Germinal center (tissue), 1 donor: ENCODE measurements at places on chromosomes 16 and 17.

DNA sequence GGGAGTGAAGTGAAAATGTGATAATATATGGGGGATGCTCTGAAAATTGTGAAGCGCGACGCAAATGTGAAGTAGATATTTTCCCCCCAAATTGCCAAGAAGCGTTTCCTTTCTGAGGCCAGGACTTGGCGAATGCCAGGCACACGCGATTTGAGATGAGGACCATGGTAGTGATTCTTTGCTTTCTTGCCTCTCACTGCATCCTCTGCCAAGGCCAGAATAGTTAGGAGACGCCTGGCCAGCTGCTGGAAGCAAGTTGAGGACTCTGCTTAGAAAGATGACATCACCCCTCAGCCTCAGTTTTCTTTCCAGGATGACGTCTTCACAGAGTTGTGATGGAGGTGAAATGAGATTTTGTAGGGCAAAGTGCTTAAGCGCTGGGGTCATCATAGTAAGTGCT lies 25.9 kb downstream of the PIPOX start:
- no peak for DNase-seq

- no peak for DNase-seq
Observed at GRCh38 chr17:47948706-47949196, 7.4 kb downstream of the PNPO start.

GRCh38 chr16:73149334-73149733 lies 101.4 kb upstream of the ZFHX3 start:
- DNase-seq = no peak

- peak; percentile 84 for DNase-seq
Observed at GRCh38 chr17:19338031-19338990, 24.2 kb downstream of the B9D1 start.

GRCh38 chr16:15749371-15749770 lies 99.3 kb downstream of the NDE1 start:
- no peak for DNase-seq

DNA sequence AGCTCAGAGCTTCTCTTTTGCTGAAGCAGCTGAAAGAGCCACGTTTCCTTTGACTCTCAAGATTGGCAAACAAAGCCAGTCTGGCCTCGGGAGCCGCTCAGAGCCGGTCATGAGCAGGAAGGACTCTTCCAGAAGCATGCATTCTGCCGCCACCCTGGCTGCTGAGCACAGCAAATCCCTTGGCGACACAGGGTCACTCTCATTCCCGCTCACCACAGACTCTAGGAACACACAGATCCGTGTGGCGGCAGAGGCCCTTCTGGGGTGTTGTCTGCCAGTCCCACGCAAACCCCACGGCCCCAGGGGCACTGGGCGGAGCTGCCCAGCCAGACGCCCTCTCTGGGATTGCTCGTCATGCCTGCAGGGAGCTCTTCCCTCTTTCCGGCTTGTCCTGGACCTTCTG lies 157.0 kb downstream of the C16orf95 start:
- DNase-seq = no peak

DNA sequence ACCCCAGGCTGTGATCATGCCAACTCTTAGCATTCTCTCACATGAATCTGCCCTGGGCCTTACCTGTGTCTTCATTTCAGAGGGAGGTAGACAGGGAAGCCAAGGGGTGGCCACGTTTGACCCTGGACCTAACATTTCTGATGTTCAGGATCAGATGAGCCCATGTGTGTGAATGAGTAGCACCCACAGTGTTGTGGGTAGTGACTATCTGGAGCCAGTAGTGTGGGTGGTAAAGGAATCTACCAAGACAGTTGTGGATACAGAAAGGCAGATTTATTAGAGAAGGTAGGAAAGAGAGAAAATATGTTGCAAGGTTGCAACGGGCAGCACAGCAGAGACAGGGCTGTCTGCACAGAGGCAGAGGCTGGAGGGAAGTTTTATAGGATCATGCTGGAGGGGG lies 60.5 kb downstream of the TK2 start:
- DNase-seq = no peak

DNA sequence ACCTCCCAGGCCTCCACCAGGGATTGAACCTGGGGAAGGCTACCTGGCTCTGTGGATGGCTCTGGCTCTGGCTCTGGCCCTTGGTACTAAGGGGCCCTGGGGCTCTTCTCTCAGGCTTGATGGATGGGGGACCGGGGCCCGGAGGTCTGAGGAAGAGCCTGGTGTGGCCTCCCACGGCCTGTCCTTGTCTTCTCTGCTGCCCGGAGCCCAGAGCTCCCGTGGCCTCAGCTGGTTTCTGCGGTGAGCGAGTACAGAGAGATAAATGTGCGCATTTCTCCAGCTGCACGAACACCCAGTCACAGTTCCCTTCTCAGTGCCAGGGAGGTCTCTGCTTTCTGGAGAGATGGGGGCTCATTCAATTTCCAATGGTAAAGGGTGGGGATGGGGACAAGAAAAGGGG lies 9.2 kb downstream of the MGAT5B start:
- no peak for DNase-seq

- DNase-seq = no peak
Observed at GRCh38 chr16:14427371-14427948, 202.6 kb downstream of the PARN start.

DNA sequence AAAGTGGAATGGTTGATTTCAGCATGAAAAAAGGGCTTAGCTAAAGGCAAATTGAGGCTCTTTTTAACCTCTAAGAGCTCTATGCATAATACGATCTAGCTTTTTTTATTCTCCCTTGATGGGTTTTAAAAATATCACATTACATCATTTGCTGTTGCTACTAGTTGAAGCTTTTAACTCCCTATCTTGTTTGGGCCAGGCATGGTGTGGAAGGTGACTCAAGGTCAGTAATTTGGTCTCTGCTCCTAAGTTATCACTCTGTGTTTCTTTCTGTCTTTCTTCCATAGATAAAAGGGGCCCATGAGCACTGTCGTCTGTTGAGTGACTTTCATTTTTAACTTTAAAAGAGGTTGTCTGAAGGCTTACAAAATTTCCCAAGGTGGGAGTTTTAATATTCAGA lies 58.1 kb upstream of the GOT2 start:
- DNase-seq = no peak

DNA sequence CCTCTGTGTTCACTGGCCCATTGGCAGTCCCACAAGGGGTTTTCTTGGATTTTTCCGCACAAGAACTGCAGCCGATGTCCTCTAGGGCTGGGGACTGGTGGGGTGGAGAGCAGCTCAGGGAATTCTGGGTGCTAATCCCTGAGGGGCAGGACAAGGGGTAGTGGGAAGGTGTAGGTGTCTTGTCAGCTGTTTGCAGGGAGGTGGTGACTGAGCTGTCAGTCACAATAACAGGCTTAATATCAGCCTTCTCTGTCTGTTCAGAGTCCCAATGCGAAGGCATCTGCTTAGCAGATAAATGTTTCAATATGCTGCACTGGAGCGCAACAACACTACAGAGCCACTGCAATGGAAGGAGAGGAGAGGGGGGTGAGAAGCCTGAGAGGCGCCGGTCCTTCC lies 10.1 kb upstream of the DHRS13 start:
- no peak for DNase-seq

DNA sequence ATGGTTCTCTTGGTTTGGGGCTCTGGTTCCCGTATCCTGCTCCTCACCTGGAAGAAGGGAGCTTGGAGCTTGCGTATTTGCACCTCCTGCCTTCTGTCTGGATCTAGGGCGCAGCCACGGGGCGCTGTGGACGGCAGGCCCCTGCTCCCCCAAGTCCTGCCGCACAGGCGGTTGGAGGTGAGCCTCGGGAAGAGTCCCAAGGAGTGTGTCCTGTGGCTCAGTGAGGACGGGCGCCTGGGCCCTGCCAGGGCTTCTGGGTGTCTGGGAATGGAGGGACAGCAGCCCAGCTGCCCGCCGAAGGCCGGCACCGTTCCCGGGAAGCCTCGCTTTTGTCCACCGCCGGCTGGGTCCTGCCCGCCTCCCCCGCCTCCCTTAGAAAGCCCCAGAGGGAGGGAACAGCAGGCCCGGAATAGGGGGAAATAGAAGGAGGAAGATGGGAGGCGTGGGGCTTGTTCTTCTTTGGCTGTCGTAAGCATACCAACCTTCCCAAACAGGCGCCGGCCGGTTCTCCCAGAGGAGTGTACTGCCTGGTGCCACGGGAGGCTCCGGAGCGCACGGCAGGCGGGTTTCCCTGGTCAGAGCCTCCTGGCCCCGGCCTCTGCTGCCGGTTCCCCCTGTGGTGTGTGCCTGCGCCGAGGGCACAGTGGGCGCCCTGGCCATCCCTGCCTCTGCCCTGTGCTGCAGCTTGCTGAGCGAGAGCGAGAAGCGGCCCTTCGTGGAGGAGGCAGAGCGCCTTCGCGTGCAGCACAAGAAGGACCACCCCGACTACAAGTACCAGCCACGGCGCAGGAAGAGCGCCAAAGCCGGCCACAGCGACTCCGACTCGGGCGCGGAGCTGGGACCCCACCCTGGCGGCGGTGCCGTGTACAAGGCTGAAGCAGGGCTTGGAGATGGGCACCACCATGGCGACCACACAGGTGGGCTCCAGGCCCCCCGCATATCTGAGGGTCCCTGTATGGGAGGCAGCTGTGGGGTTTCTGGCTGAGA lies 1.8 kb downstream of the SOX8 start:
- DNase-seq = no peak

- DNase-seq = no peak
Observed at GRCh38 chr16:50992350-50993032, 158.6 kb downstream of the SALL1 start.

GRCh38 chr16:71358464-71358998 lies at the start of gene CALB2:
TSS of gene CALB2 (plus strand) at chr16:71358723. CDS start at chr16:71358793, 70 bp downstream.
- DNase-seq = peak; percentile 82

- no peak for DNase-seq
Observed at GRCh38 chr16:78290395-78290794, 190.9 kb downstream of the WWOX start.

- peak; percentile 73 for DNase-seq
Observed at GRCh38 chr16:22183901-22184614, 21.8 kb downstream of the SDR42E2 start.

GRCh38 chr17:57488856-57489255 lies 232.5 kb downstream of the MSI2 start:
- no peak for DNase-seq

- no peak for DNase-seq
Observed at GRCh38 chr17:75019146-75019545, 6.7 kb downstream of the MRPL58 start.

DNA sequence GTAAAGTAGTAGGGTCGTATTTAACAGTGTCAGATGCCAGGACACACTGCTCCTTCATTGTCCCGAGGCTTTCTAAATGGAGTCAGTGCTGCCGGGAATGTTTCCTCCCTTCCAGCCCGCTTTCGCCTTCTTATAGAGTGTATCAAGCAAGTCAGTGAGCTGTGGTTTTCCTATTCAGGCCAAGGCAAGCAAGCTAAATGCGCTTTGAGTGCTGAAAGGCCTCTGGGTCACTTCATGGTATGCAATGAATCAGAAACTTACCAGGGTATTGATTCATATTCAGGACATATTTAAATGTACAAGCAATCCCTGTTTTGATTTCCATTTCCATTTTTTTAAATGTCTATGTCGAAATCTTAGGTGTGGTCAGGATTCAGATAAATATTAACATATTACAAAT lies 327.9 kb upstream of the SOX9 start:
- DNase-seq = no peak

DNA sequence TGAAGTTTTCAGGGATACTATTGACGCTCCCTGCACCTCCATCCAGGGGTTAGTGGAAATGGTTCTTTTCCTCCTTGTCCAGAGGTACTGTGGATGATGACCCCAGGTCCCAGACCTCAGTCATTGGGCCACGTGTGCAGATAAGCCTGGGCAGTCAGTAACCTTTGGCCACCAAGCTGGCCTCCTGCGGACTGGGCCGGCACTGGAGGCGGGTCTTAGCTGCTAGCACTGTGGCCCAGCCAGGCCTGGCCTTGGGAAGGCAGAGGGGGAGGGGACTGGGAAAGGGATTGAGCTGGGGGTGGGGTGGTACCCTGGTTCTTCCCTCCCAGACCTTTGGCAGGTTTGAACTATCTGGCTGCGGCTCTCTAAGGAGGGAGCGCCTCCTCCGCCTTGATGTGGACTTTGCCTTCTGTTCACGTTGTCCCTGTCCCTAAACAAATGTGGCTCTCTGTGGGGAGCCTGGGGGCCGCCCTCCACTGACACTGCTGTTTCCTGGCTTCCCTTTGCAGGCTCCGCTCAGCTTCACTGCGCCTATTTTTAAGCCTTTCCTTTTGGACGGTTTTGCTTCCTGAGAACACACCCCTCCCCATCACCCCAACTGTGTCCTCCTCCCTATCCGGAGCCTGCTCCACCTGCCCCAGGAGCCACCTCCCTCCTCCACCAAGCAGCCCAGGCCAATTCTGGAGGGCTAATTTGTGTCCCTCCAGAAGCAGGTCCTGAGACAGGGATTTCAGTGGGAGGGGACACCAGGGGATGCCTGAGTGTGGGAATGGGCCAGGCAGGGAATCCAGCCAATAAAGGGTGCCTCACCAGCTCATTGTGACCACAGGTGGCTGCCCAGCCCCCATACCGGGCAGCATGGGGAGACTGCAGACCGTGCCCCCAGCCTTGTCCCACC lies 251.9 kb downstream of the SEC14L1 start:
- DNase-seq = no peak

GRCh38 chr17:1758807-1759206 lies 3.1 kb upstream of the SERPINF1 start:
- no peak for DNase-seq

DNA sequence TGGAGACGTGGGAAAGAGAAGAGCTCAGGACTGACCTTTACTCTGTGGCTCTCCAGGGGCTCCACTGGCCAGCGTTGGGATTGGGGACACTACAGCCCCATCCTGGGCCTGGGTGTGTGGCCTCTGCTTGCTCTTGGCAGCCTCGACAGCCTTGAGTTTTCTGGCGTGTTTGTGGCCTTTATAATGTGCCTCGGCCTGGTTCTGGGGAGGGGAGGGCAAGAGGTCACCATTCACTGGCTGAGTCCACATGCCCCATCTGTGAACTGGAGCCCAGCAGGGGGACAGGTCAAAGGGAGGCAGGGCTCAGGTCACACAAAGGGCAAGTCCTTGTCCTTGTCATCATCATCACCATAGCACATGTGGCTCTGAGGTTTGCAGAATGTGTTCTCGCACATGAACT lies 11.7 kb downstream of the NKIRAS2 start:
- DNase-seq = no peak

GRCh38 chr17:68511254-68511670 lies 968 bp upstream of the PRKAR1A start:
- no peak for DNase-seq

DNA sequence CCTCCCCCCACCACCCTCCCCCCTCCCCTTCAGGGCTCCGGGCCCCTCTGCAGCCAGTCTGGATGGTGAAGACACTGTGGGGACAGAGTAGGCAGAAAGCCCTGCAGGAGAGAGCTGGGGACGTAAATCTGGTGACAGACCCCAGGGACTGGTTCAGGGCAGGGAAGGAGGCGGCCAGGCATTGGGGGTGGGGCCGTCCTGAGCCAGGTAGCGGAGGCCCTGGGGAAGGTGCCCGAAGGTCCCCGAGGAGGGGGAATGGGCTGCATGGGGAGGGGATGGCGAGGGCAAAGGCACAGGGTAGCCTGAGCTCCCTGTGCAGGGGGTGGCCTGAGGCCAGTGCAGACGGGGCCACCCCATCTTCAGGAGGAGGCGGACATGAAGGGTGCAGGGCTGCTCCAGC lies 26.3 kb upstream of the CACNA1H start:
- DNase-seq = no peak

DNA sequence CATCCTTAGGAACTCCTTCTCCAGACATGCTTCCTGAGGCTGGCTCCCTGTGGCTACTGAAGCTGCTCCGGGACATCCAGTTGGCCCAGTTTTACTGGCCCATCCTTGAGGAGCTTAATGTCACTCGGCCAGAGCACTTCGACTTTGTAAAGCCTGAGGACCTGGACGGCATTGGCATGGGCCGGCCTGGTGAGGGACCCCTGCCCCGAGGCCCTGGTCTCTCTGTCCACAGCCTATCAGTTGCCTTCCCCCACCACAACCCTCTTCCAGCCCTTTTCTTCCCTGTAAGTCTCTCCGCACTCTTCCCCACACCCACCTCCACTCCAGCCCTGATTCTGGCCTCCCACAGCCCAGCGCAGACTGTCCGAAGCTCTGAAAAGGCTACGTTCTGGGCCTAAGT lies 2.0 kb downstream of the TNK1 start:
- no peak for DNase-seq
